A549 treated with Mapracorat at 1 μM for 4 hours (cell line): ENCODE measurements at places on chromosomes 6 and 20. TPM values are rescaled to one million over a fixed set of nuclear protein-coding genes. Genes with fewer than 3 reads are reported as not detected.

RNF39 gene
- not detected in 5 replicates for total RNA-seq

PREX1 gene
- 10.1 to 14.2 TPM (median 13.4 TPM) in 5 replicates for total RNA-seq

RAB44 gene
- total RNA-seq, result 0.03 to 0.06 TPM (median 0.04 TPM) in 4 of 5 replicates, not detected in the other

WFDC5 gene
- total RNA-seq, result not detected in 5 replicates

NKX2-2 gene
- total RNA-seq, result not detected in 5 replicates

GATA5 gene
- 0.41 to 0.78 TPM (median 0.70 TPM) in 5 replicates for total RNA-seq

CPNE5 gene
- 0.06 to 0.20 TPM (median 0.12 TPM) in 5 replicates for total RNA-seq

GHRH gene
- total RNA-seq, result not detected in 5 replicates

RNASET2 gene
- 14.4 to 19.0 TPM (median 16.9 TPM) in 5 replicates for total RNA-seq

LGSN gene
- 2.0 to 3.0 TPM (median 2.2 TPM) in 5 replicates for total RNA-seq

TGM2 gene
- total RNA-seq, result 343 to 504 TPM (median 454 TPM) in 5 replicates

HLA-G gene
- not detected in 5 replicates for total RNA-seq

SSTR4 gene
- 0.18 to 0.48 TPM (median 0.28 TPM) in 5 replicates for total RNA-seq

PGC gene
- total RNA-seq, result not detected in 5 replicates

CRISP3 gene
- total RNA-seq, result not detected in 5 replicates

AIF1 gene
- not detected in 5 replicates for total RNA-seq

ZBTB2 gene
- total RNA-seq, result 13.6 to 16.5 TPM (median 15.3 TPM) in 5 replicates

FAM50B gene
- 4.6 to 7.4 TPM (median 6.4 TPM) in 5 replicates for total RNA-seq

SIRPB1 gene
- 0.29 to 0.52 TPM (median 0.51 TPM) in 5 replicates for total RNA-seq
